ENCODE measurements at places on chromosomes 7 and 10.

- DNase-seq = no peak
Observed at GRCh38 chr7:106101726-106102125, 10.4 kb downstream of the SYPL1 start.

DNA sequence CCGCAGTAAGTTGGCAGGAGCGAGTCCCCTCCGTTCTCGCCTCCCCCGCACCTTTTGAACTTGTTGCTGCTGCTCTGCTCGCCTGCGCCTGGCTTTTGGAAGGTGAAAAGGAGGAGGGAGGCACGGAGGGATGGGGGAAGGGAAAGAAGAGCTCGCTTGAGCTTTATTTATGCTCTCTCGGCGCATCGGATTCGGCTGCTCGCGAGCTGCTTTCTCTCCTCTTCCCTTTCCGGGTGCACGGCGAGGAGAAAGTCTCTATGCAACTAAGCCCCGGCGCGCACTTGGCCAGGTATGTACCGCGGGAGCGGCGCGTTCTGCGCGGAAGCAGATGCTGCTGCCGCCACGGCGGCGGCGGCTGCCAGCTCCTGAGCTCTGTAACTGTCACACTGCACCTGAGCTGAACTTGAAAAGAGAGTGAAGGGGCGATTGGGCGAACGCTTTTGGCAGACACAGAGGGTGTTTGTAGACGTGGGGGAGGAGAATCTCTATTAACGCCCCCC, 551 bp downstream of the KCND2 start:
- no peak for DNase-seq

GRCh38 chr7:134364619-134365037, 47.9 kb upstream of the SLC35B4 start:
- DNase-seq = no peak

GRCh38 chr7:19561121-19561805, 147.6 kb downstream of the POLR1F start:
- no peak for DNase-seq

- DNase-seq = no peak
Observed at GRCh38 chr10:72738486-72738885, 46.5 kb downstream of the MCU start.
